ENCODE measurements at places on chromosomes 3 and 15.

GRCh38 chr3:129705274-129705673, 98.8 kb upstream of the PLXND1 start:
- no peak for DNase-seq

DNA sequence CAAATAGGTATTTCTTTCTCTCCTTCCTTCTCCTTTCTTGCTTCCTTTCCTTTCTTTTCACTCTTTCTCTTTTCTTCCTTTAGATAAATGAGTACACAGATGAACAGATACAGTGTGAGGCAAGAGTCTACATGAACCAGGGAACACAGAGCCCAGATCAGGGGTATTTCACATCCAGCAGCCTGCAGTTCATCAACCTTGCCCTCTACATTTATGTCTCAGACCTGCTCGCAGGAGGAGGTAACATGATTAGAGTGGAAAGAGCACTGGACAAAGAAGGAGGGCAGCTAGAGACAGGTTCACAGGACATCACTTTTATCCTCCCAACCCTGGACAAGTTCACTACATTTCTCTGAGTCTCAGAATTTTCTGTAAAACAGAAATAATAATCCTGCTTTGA, 773.1 kb downstream of the NTRK3 start:
- no peak for DNase-seq

DNA sequence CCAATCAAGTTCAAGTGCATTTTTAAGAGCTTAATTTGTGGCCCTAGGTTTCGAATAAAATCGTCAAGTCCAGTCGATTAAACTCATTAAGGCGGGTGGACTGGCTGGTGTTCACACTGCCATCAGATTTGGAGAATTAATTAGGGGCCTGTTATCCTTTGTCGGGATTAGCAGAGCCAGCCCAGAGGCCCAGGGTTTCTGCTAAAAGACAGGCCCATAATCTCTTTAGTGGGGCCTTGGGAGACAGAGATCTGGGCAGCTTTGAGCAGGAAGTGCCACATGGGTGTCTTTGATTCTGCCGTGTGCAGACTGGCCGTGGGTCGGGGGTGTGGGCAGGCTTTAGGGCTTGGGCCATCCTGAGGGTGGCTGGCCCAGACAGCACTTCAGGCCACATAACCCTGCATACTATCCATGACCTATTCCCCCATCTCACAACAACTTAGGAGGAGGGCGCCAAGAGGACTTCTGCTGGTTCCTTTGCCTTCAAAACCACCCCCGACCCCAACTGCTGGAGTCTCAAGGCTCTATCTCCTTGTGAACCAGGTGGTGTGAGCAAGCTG, 94.7 kb downstream of the PLXNA1 start:
- DNase-seq, result no peak

- no peak for DNase-seq
These were observed 147.7 kb upstream of the ICE2 start for GRCh38 chr15:60626669-60627068.

DNA sequence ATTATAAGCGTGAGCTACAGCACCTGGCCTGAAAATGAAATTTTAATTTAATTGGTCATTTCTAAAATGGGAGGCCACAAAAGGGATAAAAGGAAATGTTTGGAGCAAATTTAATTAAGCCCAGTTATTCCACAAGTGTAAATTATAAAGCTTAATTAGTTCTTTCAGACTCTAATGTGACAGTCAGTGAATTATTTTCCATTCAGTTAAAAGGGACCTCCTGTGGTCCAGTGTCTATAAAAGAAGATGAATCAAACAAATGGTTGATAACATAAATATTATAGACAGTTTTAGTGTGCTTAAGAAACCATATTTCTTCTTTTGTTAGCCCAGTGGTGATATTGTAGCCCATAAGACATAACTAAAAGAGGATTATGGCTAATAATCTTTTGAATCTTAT, 66.4 kb downstream of the CNOT10 start:
- no peak for DNase-seq

All from erythroblast (primary cell).